ENCODE measurements at places on chromosomes 12 and 14.
A peak's percentile ranks its signal among the peaks of the same experiment; 100 is the strongest.

GRCh38 chr14:64340560-64341196 is 46.5 kb upstream of the ESR2 start:
- DNase-seq: no peak

- DNase-seq: peak; percentile 94
These were observed 3.4 kb upstream of the NXPH4 start for GRCh38 chr12:57213058-57213715.

DNA sequence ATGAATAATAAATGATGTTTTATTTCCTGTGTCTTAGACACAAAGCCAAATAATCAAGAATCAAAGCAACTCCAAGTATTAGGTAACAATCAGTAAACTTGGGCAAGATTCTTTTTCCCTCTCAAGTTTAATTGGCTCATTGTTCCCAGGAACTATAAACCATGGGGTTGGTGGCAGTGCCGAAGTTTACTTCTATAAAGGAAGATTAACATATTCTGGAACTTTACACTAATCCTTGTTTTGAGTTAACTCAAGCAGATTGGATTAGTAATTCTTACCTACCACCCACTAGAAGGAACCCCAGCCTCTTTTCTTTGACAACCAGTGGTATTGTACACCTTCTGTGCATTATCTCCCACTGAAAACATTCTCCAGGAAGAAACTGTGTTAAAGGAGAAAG is 197.1 kb downstream of the EXOC5 start:
- no peak for DNase-seq

GRCh38 chr14:103742499-103743255 is 27.1 kb downstream of the ZFYVE21 start:
- no peak for DNase-seq

- DNase-seq: no peak
These were observed 105.4 kb downstream of the DENND5B start for GRCh38 chr12:31485571-31485970.

GRCh38 chr14:23877111-23877510 is 76.5 kb upstream of the DHRS4 start:
- DNase-seq: no peak

GRCh38 chr14:35533357-35534207 is at the start of gene INSM2:
INSM2 (plus strand) TSS chr14:35534164; CDS start chr14:35534253, 89 bp downstream.
- peak; percentile 86 for DNase-seq

DNA sequence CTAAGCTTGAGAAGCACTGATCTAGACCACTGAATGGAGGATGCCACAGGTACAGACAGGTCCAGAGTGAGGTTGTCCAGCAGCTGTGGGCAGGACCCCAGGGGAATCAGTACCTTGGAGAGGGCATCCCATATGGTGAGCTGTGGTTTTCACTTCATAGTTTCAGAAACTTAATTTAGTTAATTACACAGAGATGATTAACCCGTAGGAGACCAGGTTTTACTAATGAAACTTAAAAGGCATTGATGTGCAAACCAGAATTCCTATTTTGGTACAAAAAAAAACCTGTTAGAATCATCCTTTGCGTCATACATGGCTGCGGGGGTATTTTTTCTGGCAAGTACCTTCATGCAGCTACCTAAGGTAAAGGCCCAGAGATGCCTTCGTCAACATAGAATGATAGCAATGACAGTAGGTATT is 159.3 kb downstream of the DACT1 start:
- DNase-seq: no peak

DNA sequence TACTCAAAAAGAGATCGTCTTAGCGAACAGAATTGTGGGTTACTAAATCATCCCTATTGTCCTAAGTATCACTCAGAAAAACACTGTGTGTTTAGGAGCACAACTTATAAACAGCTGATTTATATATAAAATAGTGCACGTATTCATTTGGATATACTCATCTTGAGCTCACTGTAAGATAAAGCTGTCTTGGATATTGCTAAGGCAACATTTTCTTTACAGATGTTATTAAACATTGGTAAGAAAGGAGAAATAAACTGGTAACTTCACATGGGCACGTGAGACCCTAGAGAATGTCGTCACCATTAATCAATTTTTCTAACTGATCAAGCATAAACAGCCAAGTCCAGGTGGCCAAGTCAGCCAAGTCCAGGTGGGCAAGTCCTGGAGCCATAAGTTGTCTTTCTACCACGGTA is 1.7 kb downstream of the PAWR start:
- no peak for DNase-seq

DNA sequence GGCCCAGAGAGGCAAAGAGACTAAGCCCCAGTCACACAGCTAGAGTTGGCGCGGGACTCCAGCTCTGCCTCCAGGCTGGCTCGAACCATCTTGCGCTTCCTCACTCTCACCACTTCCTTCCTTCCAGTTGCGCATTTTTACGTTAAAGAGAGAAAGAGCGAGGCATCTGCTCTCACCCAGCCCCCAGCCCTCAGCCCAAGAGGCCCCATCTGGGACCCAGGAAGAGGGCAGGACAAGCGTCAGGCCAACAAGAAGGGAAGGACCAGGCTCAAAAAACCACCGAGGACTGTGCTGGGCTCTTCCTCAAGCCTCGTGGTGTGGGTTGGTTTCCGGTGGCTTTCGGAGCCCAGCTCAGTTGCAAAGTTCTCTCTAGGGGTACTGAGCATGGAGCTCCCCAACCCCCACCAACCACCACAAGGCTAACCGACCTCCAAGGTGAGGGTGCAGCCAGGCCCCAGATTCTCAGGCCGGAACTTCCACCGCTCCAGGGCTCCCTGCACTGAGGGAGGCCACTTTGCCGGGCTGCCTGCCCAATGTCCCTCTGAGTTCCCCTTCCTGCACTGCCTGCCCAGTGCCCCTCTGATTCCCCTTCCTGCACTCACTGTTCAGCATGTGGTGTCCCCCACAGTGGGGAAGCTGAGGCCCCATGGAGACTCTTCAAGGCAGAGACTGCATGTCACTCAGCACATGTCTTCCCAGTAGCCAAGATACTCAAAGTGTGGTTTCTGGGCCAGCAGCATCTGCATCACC is 35.9 kb downstream of the TESC start:
- DNase-seq: no peak

- peak; percentile 10 for DNase-seq
These were observed 1814.2 kb upstream of the SEL1L start for GRCh38 chr14:83347874-83348273.

DNA sequence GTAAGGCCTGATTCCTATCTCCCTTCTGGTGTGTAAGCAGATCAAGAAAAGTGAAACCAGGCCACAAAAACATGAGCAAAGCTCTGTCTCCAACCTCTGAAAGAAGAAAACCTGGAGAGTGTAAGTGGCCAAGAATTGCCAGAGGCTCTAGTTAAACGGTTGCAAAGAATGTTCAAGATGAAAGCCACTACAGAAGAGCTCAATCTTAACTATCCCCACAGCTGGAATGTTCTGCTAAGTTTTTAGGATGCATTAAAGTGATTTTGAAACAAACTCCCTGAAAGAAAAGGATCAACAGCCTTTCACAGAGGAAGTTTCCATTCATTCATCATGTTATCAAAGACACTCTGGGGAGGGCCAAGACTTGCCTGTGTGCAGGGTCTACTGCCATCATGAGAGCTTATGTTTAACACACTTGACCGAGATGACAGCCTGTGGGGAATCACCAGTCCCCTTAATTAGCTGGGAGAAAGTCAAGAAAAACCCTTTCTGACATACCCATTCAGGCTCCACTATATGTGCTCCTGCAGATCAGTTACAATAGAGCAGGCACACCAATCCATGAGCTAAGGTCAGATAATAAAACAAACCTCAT is 128.0 kb upstream of the OVCH1 start:
- no peak for DNase-seq

GRCh38 chr14:60488175-60488574 is 2.3 kb upstream of the C14orf39 start:
- DNase-seq: no peak

DNA sequence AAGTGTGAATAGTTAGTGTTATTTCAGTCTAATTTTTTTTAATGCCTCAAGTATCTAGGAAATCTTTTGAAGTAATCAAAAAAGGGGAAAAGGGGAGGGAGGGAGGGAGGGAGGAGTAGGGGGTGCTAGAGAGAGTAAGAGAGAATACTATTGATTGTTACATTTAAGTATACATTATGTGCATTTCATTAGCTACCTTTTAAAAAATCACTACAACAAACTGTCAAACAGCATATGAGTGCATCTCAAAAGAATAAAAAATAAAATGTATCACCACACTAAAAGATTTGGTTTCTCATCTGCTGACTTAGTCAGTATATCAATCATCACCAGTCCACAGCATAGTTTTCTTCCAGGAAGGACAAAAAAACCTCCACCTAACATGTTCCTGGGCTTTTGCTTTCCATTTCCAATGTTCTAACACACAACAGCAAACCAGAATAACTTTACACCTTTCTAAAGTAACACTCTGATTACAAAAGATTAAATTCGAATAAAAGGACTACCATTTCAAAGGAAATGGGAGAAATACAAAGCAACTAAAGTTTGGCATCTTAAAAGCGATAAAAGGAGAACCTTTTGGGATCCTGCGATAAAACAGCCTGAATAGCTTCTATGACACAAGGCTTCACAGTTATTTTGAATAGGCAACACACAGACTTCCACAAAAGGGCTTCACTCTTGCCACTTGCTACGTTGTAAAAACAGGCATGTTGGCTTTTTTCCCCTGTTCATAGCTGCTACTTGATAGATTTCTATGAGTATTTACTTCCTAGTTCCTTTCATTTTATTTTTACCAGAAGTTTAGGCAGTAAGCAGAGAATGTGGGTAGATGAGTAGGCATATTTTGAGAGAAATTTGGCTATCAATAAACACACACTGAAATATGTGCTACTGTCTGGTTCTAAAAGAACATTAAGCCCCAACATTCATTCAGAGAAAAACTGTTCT is 160.9 kb downstream of the EPS8 start:
- peak; percentile 23 for DNase-seq

- DNase-seq: no peak
These were observed 745.8 kb downstream of the TRHDE start for GRCh38 chr12:73017981-73018380.

- DNase-seq: no peak
These were observed 753.8 kb upstream of the FOXG1 start for GRCh38 chr14:28012629-28013415.

DNA sequence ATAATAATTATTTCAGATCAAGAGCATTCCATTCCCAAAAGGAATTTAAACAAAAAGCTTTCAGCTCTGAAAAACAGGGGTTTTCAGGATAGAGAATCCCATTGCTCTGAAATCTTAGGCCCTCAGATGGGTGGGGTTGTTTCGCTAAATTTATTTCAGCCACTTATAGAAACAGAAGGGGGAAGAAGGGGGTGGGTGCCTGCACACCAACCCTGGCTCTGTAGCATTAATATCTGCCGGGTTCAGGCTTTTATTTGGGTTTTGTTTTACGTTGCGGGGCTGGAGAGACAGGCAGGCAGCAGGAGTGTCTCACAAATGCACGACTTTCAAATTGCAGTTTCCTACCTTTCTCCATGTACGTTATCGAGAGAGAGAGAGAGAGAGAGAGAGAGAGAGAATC is 12.5 kb upstream of the ZFP36L1 start:
- DNase-seq: no peak

DNA sequence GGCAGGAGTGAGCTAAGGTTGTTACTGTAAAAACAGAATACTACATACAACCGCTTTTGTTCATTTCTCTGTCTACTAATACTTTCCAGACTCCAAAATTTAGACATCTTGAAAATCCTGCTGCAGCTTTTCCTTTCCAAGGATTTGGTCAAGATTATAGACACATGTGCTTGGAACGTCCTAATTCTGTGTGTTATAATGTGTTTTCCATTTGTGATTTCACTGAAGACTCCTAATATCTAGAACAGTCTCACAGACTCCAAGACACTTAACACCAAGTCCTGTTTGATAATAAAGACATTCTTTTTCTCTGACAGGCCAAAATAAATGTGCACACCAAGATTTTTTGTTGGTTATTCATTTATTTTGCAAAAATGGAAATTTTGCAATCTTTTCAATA is 41.8 kb upstream of the TMTC2 start:
- no peak for DNase-seq

- DNase-seq: peak; percentile 87
These were observed 74.0 kb upstream of the MDM1 start for GRCh38 chr12:68406134-68406576.

- no peak for DNase-seq
These were observed 598.5 kb upstream of the LMO3 start for GRCh38 chr12:17204289-17205054.
